Muscle of leg (tissue), 16 donors: ENCODE measurements at places on chromosomes 7 and 10. TPM values are rescaled to one million over a fixed set of nuclear protein-coding genes. Genes with fewer than 3 reads are reported as not detected.
A peak's percentile ranks its signal among the peaks of the same experiment; 100 is the strongest.

- peaks cover 11% of the 10 kb centered on the region for H3K4me1 ChIP-seq
- no peak overlapping the region for H3K4me3 ChIP-seq
- no peak overlapping the region for H3K27ac ChIP-seq
- H3K36me3 ChIP-seq, result peaks cover 7% of the 10 kb centered on the region
These were observed 32.2 kb downstream of the KCNH2 start for GRCh38 chr7:150945853-150946420.

DNA sequence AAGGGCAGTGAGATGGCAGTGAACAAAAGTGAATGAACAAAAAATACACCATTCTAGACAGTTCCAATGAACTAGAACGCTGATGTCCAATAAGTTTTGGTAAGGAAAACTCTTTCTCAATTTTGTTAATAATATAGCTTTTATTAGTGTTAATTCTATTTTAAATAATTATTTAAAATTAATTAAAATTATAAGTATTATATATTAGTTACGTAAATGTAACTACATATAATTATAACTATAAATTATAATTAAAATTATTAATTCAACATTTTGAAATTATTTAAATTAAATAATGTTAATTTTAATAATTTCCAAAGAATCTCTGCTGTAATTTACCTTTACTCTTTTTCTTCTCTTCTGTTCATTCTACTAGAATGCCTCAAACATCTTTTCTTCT is 5.4 kb downstream of the SRI start:
- peaks cover 49% of the 10 kb centered on the region for H3K36me3 ChIP-seq
- no peak for DNase-seq
- H3K4me3 ChIP-seq, result no peak overlapping the region
- H3K27ac ChIP-seq, result no peak overlapping the region

Gene GPR141
- 0.66 TPM for total RNA-seq

- H3K36me3 ChIP-seq, result no peaks in the 10 kb centered on the region
- no peak overlapping the region for H3K4me3 ChIP-seq
- H3K27ac ChIP-seq, result no peak overlapping the region
- DNase-seq, result no peak
- no peaks in the 10 kb centered on the region for H3K4me1 ChIP-seq
These were observed 15.8 kb downstream of the SCIN start for GRCh38 chr7:12586271-12586670.

DNA sequence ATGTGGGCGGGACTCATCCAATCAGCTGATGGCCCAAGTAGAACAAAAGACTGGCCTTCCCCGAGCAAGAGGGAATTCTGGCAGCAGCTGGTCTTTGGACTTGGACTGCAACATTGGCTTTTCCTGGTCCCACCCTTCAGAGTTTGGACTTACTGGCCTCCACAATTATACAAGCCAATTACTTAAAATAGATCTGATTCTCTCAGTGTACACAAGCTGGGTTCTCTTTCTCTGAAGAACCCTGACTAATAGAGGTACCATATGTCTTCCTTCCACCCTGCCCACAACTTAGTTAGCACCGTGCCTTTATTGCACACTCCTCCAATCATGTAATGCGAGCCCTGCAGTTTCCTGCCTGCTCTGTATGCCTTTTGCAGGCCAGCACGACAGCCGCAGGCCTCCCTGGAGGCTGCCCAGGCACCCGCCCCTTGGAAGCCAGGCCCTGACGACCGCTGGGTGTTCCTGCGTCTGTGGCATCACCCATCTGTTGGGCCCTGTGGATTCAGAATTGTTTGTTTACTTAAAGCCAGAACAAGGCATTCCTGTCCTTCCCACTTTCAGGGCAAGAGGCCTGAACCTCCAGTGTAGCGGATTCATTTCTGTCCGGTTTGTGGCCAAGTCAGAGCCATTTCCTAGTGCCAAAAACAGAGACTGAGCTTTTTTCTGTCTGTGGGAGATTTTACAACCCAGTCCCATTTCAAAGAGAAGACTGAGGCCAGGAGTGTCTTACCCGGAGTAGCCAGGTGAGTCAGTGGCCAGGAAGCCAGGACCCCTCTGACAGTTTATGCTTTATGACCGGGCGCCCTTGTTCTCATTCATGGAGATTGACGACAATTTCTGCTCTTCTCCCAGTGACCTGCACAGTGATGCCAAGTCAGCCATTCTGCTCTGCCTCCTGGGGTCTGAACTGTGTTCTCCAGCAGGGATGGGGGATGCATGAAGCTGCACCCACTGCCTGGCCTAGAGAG is 968 bp upstream of the INMT start:
- H3K4me1 ChIP-seq, result peaks cover 47% of the 10 kb centered on the region
- H3K27ac ChIP-seq, result peak overlapping the region; percentile 87
- no peak overlapping the region for H3K4me3 ChIP-seq
- no peaks in the 10 kb centered on the region for H3K27me3 ChIP-seq
- H3K36me3 ChIP-seq, result peaks cover 5% of the 10 kb centered on the region

- peak; percentile 33 for DNase-seq
- H3K27me3 ChIP-seq, result no peaks in the 10 kb centered on the region
- H3K4me3 ChIP-seq, result peak overlapping the region; percentile 89
- peaks cover 42% of the 10 kb centered on the region for H3K36me3 ChIP-seq
These were observed 1.1 kb downstream of the FIS1 start for GRCh38 chr7:101243646-101244374.
